ENCODE measurements at places on chromosomes 5 and 9. TPM values are rescaled to one million over a fixed set of nuclear protein-coding genes. Genes with fewer than 3 reads are reported as not detected.

Gene PLPP7
- 0.11 TPM for total RNA-seq

DNA sequence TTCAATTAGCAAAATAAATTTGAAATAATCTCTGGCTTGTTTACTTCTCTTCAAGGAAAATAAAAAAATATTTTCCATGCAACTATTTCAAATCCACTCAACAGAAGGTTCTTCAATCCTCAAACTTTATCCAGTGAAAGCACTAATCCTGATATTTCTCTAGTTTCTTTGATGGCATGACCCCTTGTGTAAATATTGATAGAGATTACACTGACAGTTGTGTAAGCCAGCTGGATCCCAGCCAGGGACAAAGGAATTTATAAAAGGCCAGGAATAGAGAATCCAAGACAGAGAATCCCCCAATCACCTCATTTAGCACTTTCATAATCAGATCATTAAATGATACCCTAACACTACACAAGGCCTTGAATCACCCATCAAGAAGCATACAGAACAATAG lies 135.2 kb downstream of the GNA14 start:
- H3K27me3 ChIP-seq = no peaks in the 10 kb centered on the region
- no peak overlapping the region for H3K27ac ChIP-seq
- H3K4me1 ChIP-seq = no peaks in the 10 kb centered on the region
- no peak for DNase-seq
- no peaks in the 10 kb centered on the region for H3K36me3 ChIP-seq
- H3K4me3 ChIP-seq = no peak overlapping the region

Gene SPARC
- 22.7 TPM for total RNA-seq

GRCh38 chr5:22988937-22989336 lies 135.8 kb upstream of the CDH12 start:
- H3K4me3 ChIP-seq = no peak overlapping the region
- H3K36me3 ChIP-seq = no peaks in the 10 kb centered on the region
- H3K27me3 ChIP-seq = no peaks in the 10 kb centered on the region
- DNase-seq = no peak
- H3K27ac ChIP-seq = no peak overlapping the region
- no peaks in the 10 kb centered on the region for H3K4me1 ChIP-seq

GRCh38 chr9:34417734-34418133 lies 40.6 kb downstream of the FAM219A start:
- no peak for DNase-seq
- H3K4me1 ChIP-seq = no peaks in the 10 kb centered on the region
- H3K36me3 ChIP-seq = no peaks in the 10 kb centered on the region
- no peak overlapping the region for H3K27ac ChIP-seq
